ENCODE measurements at places on chromosomes 3 and 15.

DNA sequence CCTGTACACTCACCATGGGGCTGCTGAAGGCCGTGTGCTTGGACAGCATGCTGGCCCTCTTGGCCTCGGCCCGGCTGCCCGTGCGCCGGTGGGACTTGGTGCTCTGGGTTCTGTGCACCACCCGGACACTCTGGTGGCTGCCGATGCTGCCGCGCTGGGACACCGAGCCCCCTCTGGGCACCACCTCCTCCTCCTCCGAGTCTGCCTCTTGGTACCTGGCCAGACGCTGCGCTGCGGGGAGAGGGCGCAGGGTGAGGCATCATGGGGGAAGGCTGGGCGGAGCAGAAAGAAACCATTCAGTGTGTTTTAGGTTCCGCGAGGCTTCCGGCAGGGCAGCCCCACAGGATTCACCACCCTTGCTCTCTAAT lies 145.0 kb downstream of the ATP10A start:
- DNase-seq, result no peak

GRCh38 chr15:70863450-70864218 lies 9.7 kb upstream of the LARP6 start:
- DNase-seq, result no peak

DNA sequence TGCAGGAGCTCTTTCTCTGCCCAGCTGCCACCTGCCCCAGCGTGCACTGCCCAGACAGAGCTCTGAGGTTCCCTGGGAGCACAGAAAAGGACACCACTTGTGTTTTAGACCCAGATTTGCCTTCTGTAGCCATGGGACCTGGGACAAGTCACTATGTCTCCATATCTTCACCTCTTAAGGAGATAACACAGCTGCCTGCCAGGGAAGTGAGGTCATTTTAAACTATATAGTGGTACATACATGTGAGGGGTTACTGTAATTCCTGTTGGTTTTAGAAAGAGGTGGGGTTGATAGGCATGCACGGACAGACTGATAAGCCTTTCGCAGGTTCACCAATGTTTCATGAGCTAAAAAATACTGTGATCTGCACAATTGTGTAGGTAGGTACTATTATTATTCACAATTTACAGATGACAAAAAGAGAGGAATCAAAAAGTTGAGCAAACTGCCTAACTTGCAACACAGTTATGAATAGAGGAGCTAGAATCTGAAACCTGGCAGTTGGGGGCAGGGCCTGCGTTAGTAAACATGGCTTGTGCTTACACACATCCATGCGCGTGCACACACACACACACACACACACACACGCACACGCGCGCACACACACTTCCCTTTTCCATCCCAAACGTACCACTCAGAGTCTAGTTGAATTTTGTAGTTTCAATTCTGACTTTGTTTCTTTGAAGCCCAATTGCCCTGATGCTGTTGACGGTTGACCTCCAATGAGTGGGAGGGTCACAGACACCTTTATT lies 193.6 kb downstream of the FAM43A start:
- DNase-seq, result no peak

DNA sequence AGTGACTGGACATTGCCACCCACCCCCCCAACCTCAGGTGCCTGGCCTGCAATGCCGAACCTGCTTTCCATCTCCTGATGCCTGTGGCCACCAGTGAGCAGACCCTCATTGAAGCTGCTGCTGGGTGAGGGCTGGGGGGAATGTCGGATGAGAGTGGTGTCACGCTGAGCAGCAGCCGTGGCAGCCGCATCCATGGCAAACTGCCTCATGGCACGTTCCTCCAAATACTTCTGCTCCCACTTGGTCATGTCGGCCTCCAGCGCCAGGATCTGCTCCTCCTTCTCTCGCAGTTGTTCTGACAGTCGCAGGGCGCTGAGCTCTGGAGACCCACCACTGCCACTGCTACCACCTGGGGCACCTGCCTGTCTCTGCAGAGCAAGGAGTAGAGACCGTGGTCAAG lies 14.2 kb downstream of the AMOTL2 start:
- DNase-seq, result no peak

GRCh38 chr15:48527517-48527916 lies 118.0 kb downstream of the FBN1 start:
- no peak for DNase-seq

DNA sequence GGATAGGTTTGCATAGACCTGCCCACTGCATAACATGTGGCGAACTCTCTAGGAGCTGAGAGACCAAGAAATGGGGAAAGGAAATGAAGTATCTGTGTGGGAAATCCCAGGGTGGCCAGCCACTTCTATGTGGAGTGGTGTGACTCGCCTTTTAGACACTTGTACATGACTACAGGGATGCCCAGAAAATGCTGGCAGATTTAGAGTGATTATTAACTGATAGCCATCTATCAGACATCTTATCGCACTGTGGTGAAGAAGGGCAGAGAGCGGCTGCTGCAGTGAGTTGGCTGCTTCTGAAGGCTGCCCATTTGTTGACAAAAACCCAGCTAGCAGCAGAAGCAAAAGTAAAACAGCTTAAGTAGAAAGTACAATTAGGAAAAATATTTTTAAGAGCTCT lies 18.1 kb upstream of the STAC start:
- no peak for DNase-seq

- no peak for DNase-seq
Measured at GRCh38 chr15:66094331-66094730, 159.2 kb downstream of the MEGF11 start.

DNA sequence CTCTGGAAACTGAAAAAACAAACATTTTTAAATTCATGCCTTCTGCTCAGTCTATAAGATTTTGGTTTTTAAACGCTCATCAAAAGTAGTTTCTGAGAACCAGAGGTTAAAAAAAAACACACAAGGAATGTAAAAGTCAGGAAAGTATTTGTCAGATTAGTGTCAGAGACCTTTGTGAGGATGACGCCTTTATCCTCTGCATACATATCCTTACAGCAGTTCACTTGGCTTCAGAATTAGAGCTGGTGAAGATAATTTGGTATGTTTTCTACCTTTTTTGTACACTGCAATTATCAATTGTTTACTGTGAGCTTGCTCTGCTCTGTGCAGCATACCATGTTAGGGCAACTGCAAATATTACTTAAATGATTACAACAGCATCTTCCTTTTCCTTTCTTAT lies 8.3 kb downstream of the PRTG start:
- no peak for DNase-seq

GRCh38 chr3:197408177-197408957 lies 110.0 kb upstream of the DLG1 start:
- DNase-seq, result no peak

GRCh38 chr3:138781012-138781470 lies 53.7 kb downstream of the PIK3CB start:
- peak; percentile 2 for DNase-seq

DNA sequence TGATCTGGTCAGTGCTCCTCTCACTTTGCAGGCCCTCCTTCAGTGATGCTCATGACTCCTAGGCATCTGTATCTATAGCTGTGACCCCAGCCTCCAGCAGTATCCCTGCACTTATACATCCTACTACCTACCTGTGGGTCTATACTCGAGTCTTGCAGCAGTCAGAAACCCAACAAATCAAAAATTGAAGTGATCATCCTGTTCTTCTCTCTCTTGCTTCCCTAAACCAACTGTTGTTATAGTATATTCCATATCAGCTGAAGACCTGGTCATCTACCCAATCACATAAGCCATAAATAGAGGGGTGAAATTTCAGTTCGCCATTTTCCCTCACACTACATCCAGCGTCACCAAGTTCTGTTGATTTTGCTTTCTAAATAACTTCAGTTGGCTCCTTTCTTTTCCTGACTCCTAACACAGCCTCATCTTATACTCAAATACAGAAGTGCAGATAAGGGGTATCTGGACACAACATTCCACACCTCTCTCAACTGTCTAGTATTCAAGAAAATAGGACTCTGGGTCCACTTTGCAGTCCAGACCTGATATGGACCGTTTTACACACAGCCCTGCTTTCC lies 25.9 kb upstream of the SRPRB start:
- no peak for DNase-seq

DNA sequence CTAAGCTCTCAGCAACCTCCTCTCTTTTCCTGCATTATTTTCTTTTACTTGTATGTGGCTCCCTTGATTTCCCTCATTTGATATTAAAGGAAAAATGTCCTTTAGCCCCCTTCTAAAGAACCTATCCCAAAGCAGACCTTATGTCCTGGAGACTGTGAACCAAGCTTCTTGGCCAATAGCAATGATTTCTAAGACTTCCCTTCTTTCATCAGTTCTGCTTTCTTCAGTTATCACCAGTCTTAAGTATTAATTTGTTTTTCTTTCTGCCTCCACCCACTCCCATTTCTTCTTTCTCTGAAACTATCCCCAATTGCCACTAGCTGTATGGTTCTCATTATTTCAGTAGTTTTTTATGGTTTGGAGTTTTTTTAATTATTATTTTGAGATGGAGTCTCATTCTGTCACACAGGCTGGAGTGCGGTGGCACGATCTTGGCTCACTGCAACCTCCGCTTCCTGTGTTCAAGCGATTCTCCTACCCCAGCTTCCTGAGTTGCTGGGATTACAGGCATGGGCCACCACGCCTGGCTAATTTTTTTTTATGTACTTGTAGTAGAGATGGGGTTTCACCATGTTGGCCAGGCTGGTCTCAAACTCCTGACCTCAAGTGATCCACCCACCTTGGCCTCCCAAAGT lies 12.1 kb downstream of the TMOD3 start:
- no peak for DNase-seq

DNA sequence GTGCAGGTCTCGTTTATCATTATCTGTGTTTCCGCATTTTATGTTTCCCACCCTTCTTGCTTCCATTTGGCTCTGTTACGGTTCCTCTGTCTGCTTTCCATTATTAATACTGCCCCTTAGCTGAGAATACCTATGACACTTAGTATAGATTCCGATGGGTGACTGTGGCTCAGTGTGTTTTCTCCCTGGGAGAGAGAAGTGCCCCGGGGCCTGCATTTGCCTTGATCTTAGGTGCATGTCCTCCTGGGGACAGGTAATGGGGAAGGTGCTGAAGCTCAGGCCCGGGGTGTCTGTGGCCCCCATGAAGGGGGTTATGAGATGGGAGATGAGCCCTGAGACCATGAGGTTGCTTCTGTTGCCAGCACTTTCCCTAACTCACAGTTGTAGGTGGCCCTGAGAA lies 43.4 kb upstream of the PCSK6 start:
- DNase-seq, result no peak

GRCh38 chr3:28149960-28150359 lies 91.5 kb upstream of the CMC1 start:
- DNase-seq, result no peak

- no peak for DNase-seq
Measured at GRCh38 chr3:69753179-69753775, 14.0 kb downstream of the MITF start.

DNA sequence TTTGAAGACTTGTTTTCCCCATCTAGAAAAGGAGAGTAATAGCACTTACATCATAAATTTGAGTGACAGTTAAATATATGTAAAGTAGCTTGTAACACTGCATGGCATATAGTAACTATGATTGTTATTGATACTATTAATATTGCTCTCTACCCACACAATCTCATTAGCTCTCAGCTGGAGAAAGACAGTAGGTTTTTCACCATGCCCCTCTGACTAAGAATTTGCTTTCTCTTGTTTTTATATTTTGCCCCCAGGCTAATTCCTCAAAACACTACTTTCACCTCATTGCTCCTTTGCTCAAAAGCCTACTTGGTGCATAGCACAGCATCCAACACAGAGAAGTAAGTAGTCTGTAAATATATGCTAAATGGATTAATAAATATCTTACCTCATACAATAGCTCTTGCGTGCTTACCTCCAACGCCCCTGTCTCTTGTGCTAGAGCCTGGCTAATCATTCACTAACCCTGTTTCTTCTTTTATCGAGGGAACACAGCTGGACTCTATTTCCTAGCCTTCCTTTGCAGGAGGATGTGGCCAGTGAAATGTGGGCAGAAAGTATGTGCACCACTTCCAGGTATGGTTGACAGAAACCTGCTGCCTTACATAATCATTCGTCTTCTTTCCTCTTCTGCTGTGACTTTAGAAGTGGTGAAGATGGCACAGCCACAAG lies 190.0 kb downstream of the PLCH1 start:
- DNase-seq, result no peak

- no peak for DNase-seq
Measured at GRCh38 chr3:3064297-3064696, 45.9 kb downstream of the IL5RA start.

GRCh38 chr15:64580696-64581407 lies 120.5 kb downstream of the ZNF609 start:
- no peak for DNase-seq
